ENCODE measurements at places on chromosomes 5 and 9. TPM values are rescaled to one million over a fixed set of nuclear protein-coding genes. Genes with fewer than 3 reads are reported as not detected.
A peak's percentile ranks its signal among the peaks of the same experiment; 100 is the strongest.

The CEL gene
- total RNA-seq, result under 0.01 TPM

GRCh38 chr5:146301626-146302025 is 37.0 kb upstream of the POU4F3 start:
- no peak overlapping the region for H3K27ac ChIP-seq
- no peaks in the 10 kb centered on the region for H3K4me1 ChIP-seq
- no peak overlapping the region for H3K4me3 ChIP-seq
- peak; percentile 5 for DNase-seq

DNA sequence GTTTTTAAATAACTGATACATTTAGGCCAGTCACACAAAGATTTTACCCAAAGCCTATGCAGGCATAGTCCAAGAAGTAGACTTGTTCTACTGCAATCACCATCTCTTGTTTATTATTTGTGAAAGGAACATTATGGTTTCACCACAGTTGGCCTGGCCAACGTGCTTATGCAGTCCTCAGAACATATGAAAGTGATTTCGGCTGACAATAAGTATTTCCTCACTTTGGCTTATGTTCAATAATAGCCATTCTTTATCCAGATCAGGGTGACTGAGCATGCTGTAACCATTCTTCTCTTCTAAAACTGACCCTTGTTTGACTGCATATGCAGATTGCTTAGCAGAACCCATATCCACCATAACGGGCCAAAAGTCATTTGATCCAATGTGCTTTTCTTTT is 76.6 kb upstream of the CCDC152 start:
- H3K4me1 ChIP-seq, result no peaks in the 10 kb centered on the region
- H3K4me3 ChIP-seq, result no peak overlapping the region
- H3K27me3 ChIP-seq, result no peaks in the 10 kb centered on the region
- no peak overlapping the region for H3K27ac ChIP-seq
- DNase-seq, result no peak
- H3K36me3 ChIP-seq, result no peaks in the 10 kb centered on the region

GRCh38 chr9:83379045-83379444 is 159.2 kb downstream of the FRMD3 start:
- DNase-seq, result no peak
- no peaks in the 10 kb centered on the region for H3K36me3 ChIP-seq
- no peak overlapping the region for H3K27ac ChIP-seq
- no peak overlapping the region for H3K4me3 ChIP-seq
- no peaks in the 10 kb centered on the region for H3K4me1 ChIP-seq

- H3K27ac ChIP-seq, result no peak overlapping the region
- H3K36me3 ChIP-seq, result no peaks in the 10 kb centered on the region
- H3K27me3 ChIP-seq, result peaks cover 57% of the 10 kb centered on the region
- no peak overlapping the region for H3K4me3 ChIP-seq
- DNase-seq, result no peak
Observed at GRCh38 chr9:114100536-114100935, 1.4 kb upstream of the KIF12 start.

The CCNO gene
- not detected for total RNA-seq

DNA sequence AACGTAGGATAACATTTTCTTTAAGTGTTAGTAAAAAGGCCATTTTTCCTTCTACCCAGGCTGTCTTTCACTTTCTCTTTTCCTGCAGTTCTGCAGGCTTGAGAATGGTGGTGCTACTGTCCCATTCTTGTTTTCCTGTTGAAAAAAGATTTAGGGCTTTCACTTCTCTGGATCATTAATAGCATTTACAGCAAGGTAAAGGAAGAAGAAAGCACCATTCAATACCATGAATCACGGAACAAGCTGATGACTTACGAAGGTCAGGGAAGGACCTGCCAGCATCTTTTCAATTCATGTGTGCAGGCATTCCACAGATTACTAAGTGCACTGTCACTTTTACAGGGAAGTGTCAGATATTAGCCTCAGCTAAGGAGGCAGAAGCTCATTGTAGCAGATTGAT is 292.8 kb downstream of the YTHDC2 start:
- H3K27ac ChIP-seq, result no peak overlapping the region
- peak overlapping the region; percentile 22 for H3K4me3 ChIP-seq
- H3K36me3 ChIP-seq, result no peaks in the 10 kb centered on the region
- H3K4me1 ChIP-seq, result no peaks in the 10 kb centered on the region
- H3K27me3 ChIP-seq, result no peaks in the 10 kb centered on the region
- peak; percentile 34 for DNase-seq

The HINT2 gene
- total RNA-seq, result 6.7 TPM

The TOR4A gene
- 9.7 TPM for total RNA-seq

The HAND1 gene
- total RNA-seq, result not detected

The ENC1 gene
- 70.8 TPM for total RNA-seq

DNA sequence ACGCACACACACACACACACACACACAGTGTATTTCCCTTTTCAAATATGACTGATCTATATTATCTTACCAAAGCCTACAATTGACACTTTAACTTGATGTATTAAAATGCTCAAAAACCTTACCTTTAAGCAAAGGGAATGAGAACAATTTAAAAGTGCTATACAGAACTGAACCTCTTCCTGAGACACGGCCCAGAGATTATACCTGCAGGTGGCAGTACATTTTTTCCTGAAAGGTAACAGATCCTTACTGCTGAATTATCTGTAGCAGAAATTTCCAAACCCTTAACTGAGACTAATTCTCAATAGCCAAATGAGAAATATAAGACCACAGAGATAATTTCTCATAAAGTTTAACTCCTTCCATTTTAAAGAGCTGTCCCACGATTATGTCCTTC is 91.1 kb downstream of the MYO10 start:
- peaks cover 7% of the 10 kb centered on the region for H3K4me1 ChIP-seq
- H3K27me3 ChIP-seq, result no peaks in the 10 kb centered on the region
- H3K36me3 ChIP-seq, result peaks cover 21% of the 10 kb centered on the region
- no peak for DNase-seq

DNA sequence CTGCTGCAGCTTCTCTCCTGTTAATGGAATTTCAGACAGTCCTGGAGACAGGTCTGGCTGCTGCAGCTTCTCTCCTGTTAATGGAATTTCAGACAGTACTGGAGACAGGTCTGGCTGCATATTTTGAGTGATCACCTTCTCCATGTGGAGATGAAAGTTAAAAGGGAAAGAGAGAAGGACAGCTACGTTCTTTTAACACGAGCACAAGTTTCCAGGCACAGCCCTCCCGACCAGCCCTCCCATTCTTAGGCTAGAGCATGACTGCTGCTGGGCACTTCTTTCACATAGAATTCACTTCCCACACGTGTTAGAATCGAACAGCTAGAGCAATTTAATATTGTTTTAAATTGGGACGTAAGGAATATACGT is 133.3 kb upstream of the DMRT1 start:
- no peak for DNase-seq
- H3K36me3 ChIP-seq, result peaks cover 24% of the 10 kb centered on the region
- H3K27me3 ChIP-seq, result no peaks in the 10 kb centered on the region
- H3K27ac ChIP-seq, result peak overlapping the region; percentile 45
- H3K4me1 ChIP-seq, result peaks cover 10% of the 10 kb centered on the region

GRCh38 chr5:52805615-52806014 is 17.9 kb downstream of the ITGA1 start:
- DNase-seq, result no peak
- H3K4me3 ChIP-seq, result peak overlapping the region; percentile 17
- peaks cover 20% of the 10 kb centered on the region for H3K4me1 ChIP-seq
- H3K27me3 ChIP-seq, result no peaks in the 10 kb centered on the region
- H3K27ac ChIP-seq, result peak overlapping the region; percentile 31
- H3K36me3 ChIP-seq, result peaks cover 13% of the 10 kb centered on the region

DNA sequence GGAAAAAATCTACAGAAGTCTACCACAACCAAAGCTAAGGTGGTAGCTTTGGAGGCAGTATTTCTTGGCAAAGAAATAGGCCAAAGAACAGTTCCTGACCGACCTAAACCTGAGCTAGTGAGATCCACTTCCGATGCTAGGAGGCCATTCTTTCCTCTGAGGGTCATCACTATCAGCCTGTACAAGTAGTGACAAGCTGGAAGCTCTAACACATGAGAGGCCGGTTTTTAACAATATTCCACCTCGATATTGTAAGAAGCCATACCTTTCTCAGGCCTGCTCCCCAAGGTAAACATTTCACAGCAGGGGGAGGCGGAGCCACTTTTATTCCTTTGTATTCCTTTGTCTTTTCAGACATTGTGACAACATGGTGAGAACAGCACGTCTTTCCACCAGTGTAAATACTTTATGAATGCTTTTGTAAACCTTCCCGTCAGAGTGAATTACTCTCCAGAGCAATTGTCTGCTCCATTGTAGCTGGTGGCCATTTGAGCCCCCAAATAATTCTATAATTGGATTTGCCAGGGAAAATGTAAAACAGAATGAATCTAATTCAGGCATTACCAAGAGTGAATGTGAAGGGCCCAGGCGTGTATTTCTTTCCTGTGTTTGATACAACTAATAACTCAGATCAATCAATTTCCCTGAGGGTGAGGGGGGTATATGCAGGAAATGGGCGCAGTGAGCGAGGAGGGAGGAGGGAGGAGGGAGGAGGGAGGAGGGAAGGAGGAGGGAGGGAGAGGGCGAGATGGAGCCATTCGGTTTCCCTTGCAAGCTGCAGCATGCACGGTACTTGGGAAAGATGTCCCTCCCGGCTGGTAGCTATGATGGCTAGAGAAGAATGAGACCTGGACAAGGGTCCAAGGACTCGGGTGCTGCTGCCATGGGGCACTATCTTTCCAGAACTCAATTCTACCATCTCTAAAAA is 166.6 kb downstream of the CDK5RAP2 start:
- peaks cover 15% of the 10 kb centered on the region for H3K36me3 ChIP-seq
- no peak for DNase-seq

The PIP5K1B gene
- not detected for total RNA-seq

GRCh38 chr5:53180538-53180937 is 71.0 kb upstream of the MOCS2 start:
- no peak overlapping the region for H3K27ac ChIP-seq
- no peak overlapping the region for H3K4me3 ChIP-seq
- no peak for DNase-seq
- no peaks in the 10 kb centered on the region for H3K36me3 ChIP-seq

DNA sequence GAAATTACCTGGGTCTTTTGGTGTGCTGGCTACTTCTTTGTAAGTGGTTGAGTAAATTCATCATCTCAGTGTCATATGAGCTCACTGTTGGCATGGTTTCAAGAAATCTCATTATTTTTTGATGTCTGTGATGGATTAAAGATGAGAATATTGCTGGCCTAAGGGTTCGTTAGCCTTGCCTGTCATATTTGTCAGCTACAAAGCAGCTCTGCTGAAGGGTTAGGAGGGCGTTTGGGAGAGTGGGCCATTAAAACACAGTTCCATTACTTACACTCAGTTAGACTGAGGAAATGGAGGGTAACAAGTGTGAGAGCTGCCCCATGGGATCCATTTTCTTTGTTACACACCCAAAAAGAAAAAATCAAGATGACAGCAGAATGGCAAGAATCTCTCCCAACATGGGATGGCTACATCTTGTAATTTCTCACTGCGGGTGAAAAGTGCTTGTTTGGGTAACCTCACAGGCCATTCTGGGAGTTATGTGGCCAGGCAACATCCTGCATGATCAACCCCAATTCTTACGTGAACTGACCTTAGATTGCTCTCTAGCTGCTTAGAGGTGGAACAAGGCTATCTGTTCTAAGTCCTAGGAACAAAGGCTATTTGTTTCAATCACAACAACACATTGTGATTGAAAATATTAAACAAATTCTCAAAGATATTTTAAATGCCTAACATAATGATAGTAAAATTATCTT is 609.5 kb upstream of the RGMB start:
- no peak overlapping the region for H3K4me3 ChIP-seq
- H3K27ac ChIP-seq, result no peak overlapping the region
- no peaks in the 10 kb centered on the region for H3K4me1 ChIP-seq
- no peak for DNase-seq
- no peaks in the 10 kb centered on the region for H3K27me3 ChIP-seq
- no peaks in the 10 kb centered on the region for H3K36me3 ChIP-seq

GRCh38 chr9:35938474-35939356 is 19.2 kb downstream of the OR2S2 start:
- peaks cover 14% of the 10 kb centered on the region for H3K4me1 ChIP-seq
- 0 out of 2 replicates have a peak overlapping the region, but pooled peaks have one; percentile 17 for H3K27ac ChIP-seq
- DNase-seq, result no peak
- no peaks in the 10 kb centered on the region for H3K27me3 ChIP-seq
- no peaks in the 10 kb centered on the region for H3K36me3 ChIP-seq
